Spleen (tissue), 13 donors: ENCODE measurements at places on chromosomes 6 and 20. TPM values are rescaled to one million over a fixed set of nuclear protein-coding genes. Genes with fewer than 3 reads are reported as not detected.

The SLC17A2 gene
- not detected for total RNA-seq

The CST2 gene
- total RNA-seq = not detected

The CASS4 gene
- 12.5 TPM for total RNA-seq

The ULBP1 gene
- total RNA-seq = not detected

The KCNQ5 gene
- total RNA-seq = 4.4 TPM

The HRH3 gene
- not detected for total RNA-seq

- no peak for DNase-seq
Observed at GRCh38 chr6:51569594-51569993, 517.8 kb downstream of the PKHD1 start.

- DNase-seq = no peak
Observed at GRCh38 chr6:131642987-131643611, 6.0 kb downstream of the ENPP3 start.

GRCh38 chr6:157788180-157788579 lies 34.9 kb upstream of the SNX9 start:
- no peak for DNase-seq

DNA sequence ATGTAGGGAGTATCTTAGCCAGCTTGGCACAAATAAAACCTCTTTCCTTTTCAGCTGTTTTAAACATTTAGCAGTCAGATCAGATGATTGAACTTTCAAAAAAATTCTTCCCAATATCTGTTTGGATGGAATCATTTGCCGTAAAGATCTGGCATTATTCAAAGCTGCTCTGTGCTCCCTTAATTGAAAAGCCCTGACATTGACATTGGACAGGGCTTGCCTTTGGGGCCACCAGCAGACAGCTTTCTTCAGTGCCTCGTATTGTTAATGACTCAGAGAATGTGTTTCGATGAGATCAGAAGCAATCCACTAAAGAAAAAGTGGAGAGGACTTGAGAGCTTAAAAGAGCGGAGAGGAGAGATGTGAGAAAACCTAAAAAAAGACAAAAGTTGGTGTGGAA lies 343.5 kb downstream of the NRN1 start:
- DNase-seq = no peak

GRCh38 chr6:129672341-129672682 lies 37.7 kb downstream of the ARHGAP18 start:
- DNase-seq = no peak

GRCh38 chr6:90049295-90049694 lies 155.0 kb downstream of the GJA10 start:
- no peak for DNase-seq

- no peak for DNase-seq
Observed at GRCh38 chr20:37714978-37715672, 21.3 kb downstream of the CTNNBL1 start.

DNA sequence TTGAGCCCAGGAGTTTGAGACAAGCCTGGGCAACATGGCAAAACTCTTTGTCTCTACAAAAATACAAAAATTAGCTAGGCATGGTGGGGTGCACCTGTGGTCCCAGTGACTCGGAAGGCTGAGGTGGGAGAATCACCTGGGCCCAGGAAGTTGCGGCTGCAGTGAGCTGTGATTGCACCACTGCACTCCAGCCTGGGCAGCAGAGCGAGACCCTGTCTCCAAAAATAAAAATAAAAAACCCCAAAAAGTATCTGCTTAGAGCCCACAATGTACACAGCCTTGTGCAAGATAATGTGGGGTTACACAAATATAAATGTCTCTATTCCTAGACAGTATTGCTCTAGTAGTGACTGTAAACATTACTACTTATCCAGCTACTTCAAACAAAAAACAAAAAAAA lies 5.9 kb downstream of the ESF1 start:
- DNase-seq = no peak

GRCh38 chr6:87590417-87590880 lies 514 bp downstream of the ORC3 start:
- DNase-seq = no peak

GRCh38 chr6:113595911-113596376 lies 261.2 kb upstream of the MARCKS start:
- no peak for DNase-seq

DNA sequence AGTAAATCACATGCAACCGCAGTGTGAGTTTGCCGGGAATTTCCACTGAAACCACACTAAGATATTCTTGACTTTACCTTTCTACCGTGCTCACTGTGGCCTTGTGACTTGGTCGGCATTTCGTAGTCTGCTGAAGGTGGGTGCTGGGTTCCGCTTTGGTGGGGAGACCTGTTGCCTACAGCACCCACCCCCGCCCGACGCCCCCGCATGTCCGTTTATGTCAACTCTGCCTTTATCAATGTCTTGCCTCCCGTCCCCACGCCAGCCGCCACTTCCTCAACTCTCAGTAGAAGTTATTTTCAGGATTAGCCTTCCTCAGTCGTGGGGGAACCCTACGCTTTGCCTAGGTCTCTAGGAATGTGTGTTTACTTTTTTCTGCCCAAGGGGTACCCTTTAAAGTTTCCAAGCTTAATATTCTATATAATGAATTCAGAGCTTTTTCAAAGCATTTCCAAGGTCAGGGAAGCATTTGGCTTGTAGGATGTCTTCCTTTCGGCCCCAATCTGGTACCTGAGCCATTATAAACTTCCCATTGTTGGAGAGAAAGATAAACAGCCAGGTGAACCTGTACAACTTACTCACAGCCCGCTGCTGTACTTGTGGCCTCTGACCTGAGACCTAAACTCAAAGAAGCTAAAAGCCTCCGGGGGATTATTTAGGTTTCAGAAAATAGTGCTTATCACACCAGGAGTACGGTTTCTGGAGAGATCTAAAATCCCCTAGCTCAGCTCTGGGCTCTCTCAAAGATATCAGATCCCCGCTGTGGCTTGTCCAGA lies 54.2 kb downstream of the TBC1D7 start:
- peak; percentile 88 for DNase-seq

DNA sequence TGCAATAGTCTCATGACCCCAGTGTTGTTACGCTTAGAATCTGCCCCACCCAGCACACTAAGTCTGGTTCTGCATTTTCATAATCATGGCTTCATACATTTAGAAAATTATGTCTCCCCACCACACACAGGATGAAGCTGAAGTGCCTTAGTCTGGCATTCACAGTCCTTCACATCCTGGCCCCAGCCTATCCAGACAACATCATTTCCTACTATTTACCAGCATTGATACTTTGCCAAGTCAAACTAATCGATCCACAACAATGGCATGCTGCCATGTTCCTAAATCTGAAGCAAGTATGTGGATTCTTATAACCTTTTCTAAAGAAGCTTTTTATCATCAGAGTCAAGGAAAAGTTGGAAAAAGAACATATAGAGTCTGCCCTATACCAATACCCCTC lies 132.4 kb upstream of the FBXL4 start:
- no peak for DNase-seq

DNA sequence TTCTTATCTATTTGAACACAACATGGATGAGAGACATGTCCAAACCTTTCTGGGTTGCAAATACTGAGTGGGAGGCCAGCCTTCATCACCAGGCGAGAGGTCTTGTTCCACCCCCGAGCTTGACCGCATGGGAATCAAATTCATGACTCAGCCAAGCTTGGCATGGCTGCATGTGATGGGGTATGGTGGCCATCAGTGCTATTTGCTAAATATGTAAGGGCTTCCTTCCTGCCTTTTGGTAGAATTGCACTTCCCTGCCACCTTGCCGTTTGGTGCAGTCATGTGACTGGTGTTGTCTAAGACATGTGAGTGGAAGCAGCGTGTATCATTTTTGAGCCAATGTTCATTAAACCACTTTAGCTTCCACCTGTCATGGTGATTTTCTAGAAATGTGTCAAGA lies 508.9 kb upstream of the SULF2 start:
- DNase-seq = no peak

GRCh38 chr20:19947611-19948264 lies 69.4 kb upstream of the NAA20 start:
- DNase-seq = no peak

GRCh38 chr6:2007165-2007564 lies 238.2 kb downstream of the GMDS start:
- DNase-seq = no peak

DNA sequence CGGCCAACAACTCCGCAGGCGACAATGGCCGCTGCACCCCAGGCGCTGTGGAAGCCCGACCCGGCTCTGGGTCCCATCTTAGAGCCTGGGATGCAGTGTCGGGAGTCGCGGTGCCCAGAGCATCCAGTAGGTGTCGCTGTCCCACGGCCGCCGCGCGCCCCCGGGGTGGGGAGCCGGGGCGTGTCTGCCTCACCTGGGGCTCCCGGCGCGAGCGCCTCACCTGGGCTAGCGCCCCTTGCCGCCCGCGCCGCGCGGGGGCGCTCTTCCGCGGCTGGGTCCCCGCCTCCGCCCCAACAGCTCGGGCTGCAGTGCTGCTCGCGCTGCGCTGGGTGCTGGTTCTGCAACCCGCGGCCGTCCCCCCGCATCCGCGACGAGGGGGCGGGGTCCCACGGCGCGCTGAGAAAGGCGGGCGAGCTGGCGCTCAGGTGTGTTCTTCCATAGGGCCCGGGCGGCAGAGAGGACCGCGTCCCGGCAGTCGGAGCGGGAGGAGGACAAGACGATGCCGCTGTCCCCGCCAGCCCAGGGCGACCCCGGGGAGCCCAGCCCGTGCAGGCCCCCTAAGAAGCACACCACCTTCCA lies at the start of gene CRYBG1:
CRYBG1 (plus strand) TSS at position 308 of the 579 bp plus-strand sequence; CDS start at position 500, 192 bp downstream.
- peak; percentile 91 for DNase-seq

- peak; percentile 79 for DNase-seq
Observed at GRCh38 chr6:12957321-12958051, 240.9 kb downstream of the PHACTR1 start.

GRCh38 chr6:129469070-129469662 lies 240.8 kb downstream of the ARHGAP18 start:
- DNase-seq = no peak

DNA sequence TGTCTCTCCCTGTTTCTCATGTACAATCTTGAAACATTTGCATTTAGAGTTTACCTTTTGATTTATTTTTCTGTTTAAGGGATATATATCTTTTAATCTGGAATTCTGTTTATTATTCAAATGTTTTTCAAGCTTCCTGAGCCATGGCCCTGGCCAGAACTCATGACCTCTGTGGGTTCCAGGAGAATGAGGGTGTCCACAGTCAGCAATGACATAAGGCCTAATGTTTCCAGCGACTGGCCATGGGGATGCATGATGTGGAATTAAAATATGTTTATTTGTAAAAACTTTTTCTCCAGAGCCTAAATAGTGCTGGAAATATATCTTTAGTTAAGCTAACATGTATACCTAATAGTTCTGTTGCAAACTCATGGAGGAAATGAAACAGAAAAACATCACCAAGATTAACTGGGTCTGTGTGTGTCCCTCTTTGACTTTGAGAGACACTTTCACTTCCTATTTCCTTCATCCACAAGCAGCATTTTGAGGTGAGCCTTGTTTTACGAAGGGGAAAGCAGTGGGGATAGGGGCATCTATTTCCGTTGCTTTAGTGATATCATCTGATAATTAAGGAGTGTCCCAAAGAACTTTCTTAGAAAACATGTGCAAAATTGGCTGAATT lies 87.6 kb downstream of the SMOC2 start:
- DNase-seq = no peak

GRCh38 chr6:108417027-108417426 lies 122.2 kb downstream of the AFG1L start:
- DNase-seq = no peak

DNA sequence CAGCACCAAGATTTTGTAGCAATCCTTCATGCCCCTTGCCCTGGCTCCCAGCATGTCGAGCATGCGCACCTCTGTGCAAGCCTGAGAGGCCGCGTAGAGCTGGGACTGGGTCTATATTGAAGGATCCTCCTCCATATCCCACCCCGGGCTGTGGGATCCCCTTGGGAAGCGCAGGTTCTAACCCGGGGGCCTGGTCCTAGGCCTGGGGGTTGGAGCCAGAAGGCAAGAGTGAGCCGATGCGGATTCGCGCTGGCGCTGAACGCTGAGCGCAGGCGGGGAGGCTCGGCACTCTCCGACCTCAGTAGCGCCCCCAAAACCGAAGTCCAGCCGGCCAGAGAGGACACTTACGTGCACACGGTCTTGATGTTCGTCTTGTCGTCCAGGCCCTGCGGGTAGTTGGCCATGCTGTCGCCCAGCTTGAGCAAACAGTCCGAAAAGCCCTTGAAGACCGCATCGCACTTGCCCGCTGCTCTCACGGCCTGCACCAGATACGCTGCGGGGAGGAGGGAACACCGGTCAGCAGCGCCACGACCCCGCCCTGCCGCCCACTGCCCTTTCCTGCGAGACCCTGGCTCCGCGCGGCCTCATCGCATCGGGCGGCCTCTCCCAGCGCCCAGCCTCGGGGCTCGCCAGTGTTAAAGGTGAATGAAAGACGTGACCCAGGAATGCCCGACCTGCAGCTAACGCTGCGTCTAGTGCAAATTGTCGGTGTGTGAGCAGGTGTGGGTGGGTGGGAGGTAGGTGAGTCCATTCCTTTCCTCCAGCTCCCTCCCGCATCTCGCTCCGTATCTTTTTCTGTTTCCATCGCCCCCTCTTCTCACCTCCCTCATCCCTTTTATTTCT lies 4.5 kb downstream of the NRN1 start:
- no peak for DNase-seq
